Cortex of kidney (tissue), 1 donor: ENCODE measurements at places on chromosomes 12 and 14.

DNA sequence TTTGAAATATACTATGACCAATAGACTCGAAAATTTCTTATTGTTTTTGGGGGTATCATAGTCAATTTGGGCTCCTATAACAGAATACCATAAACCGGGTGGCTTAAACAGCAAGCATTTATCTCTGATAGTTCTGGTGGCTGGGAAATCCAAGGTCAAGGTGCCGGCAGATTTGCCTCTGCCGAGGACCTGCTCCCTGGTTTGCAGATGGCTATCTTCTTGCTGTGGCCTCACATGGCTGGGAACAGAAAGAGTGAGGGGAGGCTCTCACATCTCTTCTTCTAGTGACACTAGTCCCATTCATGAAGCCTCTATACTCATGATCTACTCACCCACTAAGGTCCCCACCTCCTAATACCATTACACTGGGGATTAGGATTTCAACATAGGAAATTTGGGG is 70.7 kb downstream of the BORCS5 start:
- no peak for DNase-seq

DNA sequence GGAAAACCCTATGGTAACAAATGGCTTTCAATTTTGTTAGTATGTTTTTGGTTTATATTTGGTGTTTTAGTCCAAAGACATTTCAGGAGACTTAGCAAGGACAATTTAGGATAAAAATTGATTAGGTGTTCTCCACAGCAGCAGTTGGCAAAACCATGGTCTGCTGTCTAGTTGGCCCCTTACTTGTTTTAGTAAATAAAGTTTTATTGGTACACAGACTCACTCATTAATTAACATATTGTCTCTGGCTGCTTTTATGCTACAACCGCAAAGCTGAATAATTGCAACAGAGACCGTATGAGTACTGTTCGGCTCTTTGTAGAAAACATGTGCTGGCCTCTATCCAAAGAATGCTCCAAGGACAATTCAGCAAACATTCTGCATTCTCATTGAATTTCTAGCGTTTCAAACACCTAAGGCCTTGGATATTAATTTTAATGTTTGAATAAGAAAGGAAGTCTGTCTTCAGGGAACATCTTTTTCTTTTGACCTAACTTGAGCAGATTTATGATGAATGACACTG is 77.7 kb downstream of the CCDC92 start:
- DNase-seq: no peak

DNA sequence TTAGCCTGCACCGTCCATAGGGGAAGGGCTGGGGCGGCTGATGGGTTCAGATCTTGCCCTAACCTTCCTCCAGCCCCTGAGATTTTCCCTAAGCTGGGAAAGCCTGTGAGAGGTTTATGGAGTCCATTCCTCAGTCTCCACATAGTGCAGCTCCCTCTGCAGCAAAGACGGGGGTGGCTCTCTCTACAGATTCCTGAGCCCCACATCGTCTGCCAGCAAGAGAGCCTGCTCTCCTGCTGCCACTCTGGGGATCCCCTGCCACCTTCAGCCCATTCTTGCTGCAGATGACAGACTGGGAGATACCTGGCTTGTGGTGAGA is 3.1 kb downstream of the SMIM41 start:
- DNase-seq: no peak

- DNase-seq: no peak
Measured at GRCh38 chr12:104665296-104665695, 208.5 kb downstream of the CHST11 start.

- no peak for DNase-seq
Measured at GRCh38 chr12:60335745-60336144, 739.9 kb downstream of the SLC16A7 start.

DNA sequence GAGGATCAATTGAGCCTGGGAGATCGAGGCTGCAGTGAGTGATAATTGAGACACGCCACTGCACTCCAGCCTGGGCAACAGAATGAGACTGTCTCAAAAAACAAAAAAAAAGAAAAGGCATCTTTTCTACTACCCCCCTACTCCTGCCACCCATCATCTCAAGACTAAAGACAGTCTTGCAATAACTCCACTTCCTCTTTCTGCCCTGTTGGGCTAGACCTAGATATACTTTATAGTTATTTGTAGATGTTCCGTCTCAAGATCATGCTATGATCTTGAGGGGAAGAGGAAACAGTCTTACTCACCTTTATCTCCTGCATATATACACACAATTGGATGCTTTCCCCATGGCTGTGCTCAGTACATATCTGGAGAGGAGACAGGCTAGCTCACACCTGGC is 12.1 kb upstream of the ESPL1 start:
- DNase-seq: no peak

DNA sequence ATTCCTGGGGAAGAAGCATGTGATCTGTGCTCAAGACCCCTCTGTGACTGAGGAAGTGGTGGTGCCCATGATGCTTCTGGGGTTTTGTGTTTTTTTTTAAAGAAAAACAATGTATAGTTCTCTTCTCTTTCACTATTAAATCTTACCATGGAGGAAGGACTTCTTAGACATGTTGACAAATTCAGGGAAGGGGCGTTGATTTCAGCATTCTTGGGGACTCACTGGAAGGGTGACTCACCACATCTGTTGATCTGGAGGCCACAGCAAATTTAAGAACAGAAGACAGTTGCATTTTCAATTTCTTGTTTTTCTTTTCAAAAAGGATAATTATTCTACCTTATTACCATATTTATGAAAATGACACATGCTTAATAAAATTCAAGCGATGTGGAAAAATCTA is 152.9 kb upstream of the RTL1 start:
- no peak for DNase-seq

GRCh38 chr12:32595251-32595650 is 83.8 kb upstream of the DNM1L start:
- DNase-seq: no peak

DNA sequence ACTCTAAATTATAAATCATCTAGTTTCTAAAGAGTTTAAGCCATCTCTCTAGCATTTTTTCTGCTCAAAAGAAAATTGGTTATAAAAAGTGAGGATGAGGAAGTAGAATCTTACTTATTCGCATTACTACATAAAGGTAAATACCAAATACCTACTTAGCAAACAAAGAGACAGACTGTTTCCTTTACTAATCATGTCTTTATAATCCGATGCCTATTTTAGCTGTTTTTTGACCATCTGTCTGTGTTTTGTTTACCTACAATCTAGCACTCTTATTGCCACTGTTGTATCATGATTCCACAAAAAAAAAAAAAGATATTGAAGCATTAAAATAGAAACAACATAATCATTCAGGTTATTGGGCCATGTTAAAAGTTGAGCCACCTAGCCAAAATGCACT is 396.2 kb downstream of the PAWR start:
- no peak for DNase-seq

DNA sequence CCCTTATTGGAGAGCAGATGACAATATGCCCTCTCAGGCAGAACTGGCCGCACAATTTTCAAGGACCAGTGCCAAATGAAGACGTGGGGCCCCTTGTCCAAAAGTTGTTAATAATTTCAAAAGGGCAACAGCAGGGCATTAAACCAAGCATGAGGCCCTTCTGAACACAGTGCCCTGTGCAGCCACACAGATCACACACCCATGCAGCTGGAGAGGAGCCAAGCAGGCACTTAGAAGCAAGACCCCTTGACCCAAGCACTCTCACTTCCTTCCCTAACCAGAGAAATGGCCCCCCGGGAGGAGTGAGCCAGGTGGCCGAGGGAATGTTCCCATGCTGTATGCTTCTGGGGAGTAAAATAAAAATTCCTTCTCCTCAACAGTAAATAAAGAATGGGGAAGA is 114.0 kb upstream of the TMPO start:
- no peak for DNase-seq

DNA sequence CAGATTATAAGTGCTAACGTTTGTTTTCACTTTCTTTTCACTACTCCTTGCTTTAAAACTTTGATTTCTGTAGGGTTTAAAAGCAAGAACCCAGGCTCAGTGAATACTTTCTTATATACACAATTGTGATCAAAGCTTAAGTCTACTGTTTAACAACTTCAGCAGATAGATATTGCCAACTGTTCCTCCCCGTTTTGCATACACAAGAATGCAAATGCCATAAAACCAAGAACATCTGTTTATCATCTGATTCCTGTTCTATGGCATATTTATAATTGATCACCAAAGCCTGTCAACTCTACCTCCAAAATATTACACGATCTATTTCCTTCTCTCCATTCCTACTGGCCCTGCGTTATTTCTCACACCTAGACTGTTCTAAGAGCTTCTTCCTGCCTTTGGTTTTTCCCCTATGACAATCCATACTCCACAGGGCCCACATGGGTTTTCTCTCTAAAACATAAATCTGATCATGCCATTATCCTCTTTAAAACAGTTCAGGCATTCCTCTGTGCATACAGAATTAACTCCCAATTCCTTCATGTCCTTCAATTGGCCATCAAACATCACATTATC is 15.9 kb downstream of the MED13L start:
- DNase-seq: no peak

GRCh38 chr12:25979059-25979458 is 20.6 kb downstream of the RASSF8 start:
- no peak for DNase-seq

GRCh38 chr12:26119391-26119989 is 5.3 kb downstream of the BHLHE41 start:
- DNase-seq: no peak

- no peak for DNase-seq
Measured at GRCh38 chr14:43407706-43408105, 1099.4 kb downstream of the FSCB start.

DNA sequence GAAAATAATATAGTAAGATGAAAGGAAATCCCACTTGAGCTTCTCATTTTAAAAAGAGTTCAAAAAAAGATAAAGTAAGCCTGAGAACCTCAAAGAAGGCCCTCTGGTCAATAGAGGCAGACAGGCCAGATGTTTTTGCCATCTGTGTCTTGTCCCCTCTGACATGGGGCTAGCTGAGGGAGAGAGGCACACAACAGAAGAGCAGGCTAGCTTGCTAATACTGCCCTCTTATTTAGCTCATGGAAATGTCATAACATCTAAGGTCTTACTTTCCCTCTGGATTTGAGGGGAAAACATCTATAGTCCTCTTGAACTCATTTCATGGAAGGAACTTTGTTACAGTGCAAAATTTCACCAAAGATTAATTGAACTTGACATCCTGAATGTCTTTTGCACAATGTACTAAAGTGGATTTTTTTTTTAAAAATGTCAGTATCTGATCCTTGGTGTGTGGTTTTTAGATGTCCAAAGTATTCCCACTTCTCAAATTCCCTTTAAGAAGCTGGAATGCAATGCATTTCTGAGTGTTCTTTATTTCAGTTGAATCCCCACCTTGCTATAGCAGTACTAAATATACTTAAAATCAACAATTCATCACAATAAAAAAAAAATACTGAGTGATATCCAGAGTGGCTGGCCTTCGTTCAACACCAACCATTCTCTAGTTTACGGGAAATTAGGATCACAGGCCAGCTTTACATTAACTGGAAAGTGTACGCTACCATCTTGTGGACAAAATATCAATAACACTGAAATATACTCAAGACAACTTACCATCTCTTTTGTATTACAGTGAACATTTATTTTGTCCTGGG is 176.7 kb downstream of the PAH start:
- no peak for DNase-seq

- no peak for DNase-seq
Measured at GRCh38 chr12:67991158-67991557, 1.9 kb downstream of the IFNG-AS1 start.

DNA sequence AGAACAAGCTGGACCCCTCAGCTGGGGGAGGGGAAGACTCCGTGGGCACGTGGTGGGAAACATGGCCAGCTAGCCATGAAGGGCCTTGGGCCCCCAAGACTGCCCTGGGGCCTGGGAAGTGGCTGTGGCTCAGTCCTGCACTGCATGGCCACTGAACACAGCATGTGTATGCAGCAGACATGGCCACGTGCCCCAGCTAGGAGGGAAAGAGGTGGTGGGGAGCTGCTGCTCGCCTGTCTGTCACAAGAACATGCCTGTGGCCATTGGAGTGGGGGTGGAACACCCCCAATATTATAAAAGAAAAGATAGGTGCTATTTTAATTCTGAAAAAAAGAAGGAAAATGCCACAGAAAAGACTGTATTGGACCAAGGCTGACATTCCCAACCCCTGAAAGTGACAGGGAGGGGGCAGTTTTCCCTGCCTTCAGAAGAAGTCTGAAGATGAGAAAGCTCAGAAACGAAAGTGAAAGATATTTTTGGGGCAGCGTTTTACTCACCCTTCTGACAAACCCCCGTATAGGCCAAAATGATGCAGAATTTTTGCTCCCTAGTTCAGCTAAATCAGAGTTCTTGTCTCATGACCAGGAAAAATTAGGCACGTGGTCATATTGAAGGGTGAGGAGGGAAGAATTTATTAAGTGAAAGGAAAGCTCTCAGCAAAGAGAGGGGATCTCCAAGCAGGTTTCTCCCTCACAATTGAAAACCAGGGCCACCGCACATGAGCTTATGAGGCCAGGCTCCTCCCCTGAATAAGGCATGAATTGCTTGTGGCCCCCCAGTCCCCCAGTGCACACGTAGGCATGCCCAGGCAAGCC is 35.2 kb upstream of the PCNX1 start:
- no peak for DNase-seq

DNA sequence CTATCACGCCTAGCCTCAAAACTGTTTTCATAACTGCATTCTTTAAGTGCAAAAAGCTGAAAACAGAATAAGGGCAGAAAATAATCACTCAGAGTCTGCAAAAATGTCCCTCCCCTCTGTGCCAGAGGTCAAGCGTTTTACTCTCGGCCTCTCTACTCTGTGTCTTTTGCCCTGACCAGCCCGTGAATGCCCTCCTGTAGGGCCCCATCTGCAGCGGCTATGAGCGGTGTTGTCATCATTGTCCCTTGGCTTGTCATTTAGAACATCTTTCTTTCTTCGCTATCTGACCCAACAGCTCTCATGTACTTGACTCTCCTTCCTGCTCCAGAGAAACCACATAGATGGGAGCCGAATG is 21.7 kb downstream of the ELK3 start:
- no peak for DNase-seq

DNA sequence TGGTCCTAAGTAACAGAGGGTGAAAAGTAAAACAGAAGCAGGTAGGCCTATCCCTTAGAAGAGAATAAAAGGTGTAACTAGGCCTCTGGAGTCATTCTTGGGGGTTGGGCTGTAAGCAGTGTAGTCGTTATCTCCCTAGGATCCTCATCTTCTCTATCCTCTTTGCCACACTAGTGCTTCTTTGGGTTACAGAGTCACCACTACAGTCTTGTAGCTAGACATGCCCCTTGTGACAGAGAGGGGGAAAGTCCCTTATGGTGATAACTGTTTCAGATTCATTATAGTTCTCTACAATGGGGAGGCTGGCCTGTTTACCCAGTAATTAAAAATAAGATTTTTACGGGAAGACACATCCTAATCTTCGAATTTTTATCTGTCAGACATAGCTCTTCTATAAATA is 16.4 kb upstream of the SRP54 start:
- DNase-seq: no peak

- no peak for DNase-seq
Measured at GRCh38 chr12:28390206-28390605, 199.9 kb downstream of the CCDC91 start.

DNA sequence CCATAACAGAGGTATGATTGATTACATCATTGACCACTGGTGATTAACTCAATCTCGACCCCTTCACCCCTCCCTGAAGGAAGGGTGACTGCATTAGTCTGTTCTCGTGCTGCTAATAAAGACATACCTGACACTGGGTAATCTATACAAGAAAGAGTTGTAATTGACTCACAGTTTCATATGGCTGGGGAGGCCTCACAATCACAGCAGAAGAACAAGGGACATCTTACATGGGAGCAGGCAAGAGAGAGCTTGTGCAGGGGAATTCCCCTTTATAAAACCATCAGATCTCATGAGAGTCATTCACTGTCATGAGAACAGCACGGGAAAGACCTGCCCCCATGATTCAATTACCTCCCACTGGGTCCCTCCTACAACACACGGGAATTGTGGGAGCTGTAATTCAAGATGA is 55.9 kb upstream of the TMCC3 start:
- DNase-seq: no peak

- DNase-seq: no peak
Measured at GRCh38 chr12:22755629-22756028, 130.7 kb downstream of the ETNK1 start.
